ENCODE measurements at places on chromosomes 2 and 18.

- no peak for DNase-seq
Measured at GRCh38 chr18:45361125-45361851, 254.0 kb upstream of the SLC14A2 start.

GRCh38 chr2:158967731-158968395 lies 577 bp upstream of the TANC1 start:
- DNase-seq: no peak

GRCh38 chr18:36355511-36355910 lies 58.0 kb downstream of the FHOD3 start:
- no peak for DNase-seq

DNA sequence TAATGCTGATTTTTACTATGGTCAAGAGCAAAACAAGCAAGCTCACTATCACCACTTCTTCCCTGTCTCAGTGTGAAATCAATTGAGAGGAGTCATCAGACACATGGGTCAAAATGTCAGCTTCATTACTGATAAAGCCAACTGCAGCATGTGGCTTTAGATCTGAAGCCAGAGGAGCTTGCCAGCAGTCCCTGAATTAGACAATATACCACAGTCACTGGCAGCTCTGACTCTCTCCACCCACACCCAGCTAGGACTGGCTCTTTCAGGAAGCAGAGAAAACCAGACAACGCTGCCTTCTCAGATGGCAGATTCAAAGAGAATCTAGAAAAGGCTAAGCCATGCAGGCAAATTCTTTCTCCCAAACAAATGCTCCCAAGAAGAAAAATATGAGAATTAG lies 20.0 kb upstream of the ASB18 start:
- DNase-seq: no peak

- no peak for DNase-seq
Measured at GRCh38 chr18:80136679-80137078, 27.6 kb downstream of the ADNP2 start.

GRCh38 chr18:11307716-11308115 lies 158.3 kb upstream of the PIEZO2 start:
- no peak for DNase-seq

DNA sequence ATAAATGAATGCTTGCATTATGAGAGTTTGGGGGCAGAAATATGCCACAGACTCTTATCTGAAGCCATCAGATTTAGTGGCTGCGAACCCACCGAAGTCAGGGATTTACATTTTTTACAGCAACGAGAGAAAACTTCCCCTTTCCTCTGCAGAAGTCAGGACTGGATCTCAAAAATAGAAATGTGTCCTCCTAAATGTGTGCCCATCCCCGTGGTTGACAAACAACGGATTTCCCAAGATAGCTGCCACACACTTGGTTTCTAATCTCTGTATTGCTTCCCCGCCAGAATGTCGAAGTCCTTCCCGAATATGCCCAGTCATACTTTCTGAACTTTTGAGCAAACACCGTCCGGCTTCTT lies 879 bp upstream of the ADAM23 start:
- DNase-seq: no peak

DNA sequence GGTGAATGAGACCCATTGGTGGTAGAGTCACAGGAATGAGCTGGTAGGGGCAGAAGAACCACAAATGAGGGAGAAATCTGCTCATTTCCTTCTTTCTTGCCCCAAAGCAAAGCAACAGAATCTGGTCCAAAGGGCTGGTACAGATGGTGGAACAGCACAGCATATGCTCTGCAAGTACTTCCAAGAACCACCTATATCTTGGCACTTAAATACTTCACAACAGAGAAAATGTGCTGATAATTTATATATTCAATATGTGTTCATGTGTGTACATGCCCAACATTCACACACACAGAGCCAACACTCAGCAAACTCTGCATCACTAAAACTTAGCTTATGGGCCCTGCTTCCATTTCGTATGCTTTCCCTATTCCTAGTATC lies 884.4 kb upstream of the KLHL29 start:
- no peak for DNase-seq

DNA sequence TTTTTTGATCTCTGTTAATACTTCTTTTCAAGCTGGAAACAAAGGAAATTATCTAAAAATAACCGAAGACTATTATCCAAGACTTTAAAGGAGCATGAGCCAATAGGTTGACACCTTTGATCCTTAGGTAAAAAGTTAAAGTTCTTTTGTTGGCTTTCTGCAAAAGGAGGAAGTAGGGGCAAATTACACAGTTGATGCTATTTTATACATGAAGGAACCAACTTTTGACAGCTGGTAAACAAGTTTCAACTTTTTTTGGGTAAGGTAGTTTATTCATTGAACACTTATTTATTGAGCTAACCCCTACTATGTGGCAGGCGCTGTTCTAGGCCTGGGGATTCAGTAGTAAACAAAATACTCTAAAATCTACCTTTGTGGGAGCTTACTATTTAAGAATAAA lies 66.6 kb upstream of the ZEB2 start:
- no peak for DNase-seq

GRCh38 chr2:95061601-95062183 lies 36.2 kb downstream of the MAL start:
- DNase-seq: peak; percentile 12

GRCh38 chr18:47987388-47987699 lies 56.9 kb upstream of the SMAD2 start:
- DNase-seq: no peak

DNA sequence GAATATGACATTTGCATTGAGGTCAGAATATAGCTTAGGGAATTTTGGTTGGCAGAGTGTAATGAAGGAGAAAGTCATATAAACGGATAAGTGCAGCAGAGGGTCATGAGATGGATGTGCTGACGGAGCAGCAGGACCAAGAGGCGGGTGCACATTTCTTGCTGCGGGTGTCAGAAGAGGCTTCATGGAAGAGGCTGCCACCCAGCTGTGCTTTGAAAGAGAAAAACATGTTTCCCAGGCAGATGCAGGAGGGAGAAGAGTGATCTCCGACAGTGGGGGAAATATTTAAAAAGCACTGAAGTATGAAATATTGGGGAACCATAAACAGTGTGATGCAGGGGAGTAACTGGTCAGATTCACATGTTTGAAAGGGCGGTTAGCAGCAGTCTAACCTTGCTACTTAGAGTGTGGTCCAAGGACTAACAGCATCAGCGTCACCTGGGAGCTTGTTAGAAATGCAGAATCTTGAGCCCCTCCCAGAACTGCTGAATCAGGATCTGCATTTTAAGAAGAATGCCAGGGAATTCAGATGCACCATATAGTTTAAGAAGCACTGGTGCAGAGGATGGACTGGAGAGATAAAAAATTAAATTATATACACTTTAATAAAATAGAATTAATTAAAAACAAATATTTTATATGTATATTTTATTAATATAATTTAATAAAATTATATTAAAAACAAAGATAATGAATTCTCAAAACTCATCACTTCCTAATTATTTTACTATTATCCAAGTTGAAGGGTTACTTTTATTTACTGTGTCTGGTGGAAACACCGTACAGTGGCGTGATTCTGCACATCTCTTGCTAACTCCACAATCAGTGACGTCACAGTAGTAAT lies 36.1 kb upstream of the SCYGR1 start:
- DNase-seq: no peak

DNA sequence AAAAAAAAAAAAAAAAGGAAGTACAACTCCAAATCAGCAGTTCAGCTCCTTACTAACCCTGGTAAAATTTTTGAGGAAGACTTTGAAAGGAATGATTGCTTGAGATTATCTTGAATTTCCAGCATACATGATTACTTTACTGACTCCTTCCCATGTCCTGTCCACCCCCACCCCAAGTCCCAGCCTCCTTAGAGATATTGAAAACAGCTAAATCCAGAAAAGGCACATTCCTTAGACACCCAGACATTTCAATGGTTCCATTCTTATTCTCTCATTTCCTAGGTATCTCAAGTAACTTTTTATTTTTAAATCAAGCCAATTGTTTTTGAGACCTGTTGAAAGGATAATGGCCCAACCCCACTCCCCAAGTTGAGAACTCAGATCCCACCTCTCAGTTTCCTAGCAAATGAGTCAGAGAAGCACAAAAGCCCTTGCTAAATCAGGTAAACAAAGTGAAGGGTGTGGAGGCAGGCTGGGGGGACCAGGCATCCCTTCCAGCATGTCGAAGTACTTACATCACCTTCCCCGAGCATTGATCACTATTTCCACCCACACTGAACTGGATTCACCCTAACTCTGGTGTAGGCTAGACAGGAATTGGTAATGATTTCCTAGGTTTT lies 95.4 kb upstream of the FZD7 start:
- no peak for DNase-seq

- no peak for DNase-seq
Measured at GRCh38 chr2:238598802-238599530, 172.2 kb downstream of the ASB1 start.

DNA sequence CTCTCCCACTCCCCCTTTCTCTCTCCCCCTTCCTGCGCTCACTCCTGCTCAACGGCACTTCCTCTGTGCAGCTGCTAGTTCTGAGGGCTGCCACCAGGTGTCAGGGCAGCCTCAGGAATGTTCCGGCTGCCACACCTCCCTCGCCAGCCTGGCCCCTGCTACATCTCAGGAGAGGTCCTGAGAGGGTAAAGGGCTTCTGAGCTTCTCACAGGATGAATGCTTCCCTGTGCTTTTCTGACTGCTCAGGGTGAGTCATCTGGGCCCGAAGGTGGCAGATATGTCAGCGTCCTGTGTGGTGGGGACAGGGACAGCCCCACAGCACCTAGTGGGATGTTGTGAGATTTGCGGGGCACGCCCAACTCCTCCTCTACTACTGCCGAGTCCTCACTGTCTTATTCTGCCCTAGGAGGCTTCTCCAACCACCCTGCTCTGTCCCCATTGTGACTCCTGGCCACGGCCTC lies 49.0 kb downstream of the PLEKHB2 start:
- peak; percentile 84 for DNase-seq
